ENCODE measurements at places on chromosomes 1 and 21. TPM values are rescaled to one million over a fixed set of nuclear protein-coding genes. Genes with fewer than 3 reads are reported as not detected.

NR0B2 gene
- 1.1 TPM for polyA plus RNA-seq

CNR2 gene
- 0.06 TPM for polyA plus RNA-seq

LRRC53 gene
- not detected for polyA plus RNA-seq

ADPRS gene
- 38.3 TPM for polyA plus RNA-seq

PPT1 gene
- 109 TPM for polyA plus RNA-seq

BCAR3 gene
- polyA plus RNA-seq: 26.0 TPM

KIF17 gene
- 4.7 TPM for polyA plus RNA-seq
